ENCODE measurements at places on chromosomes 1 and 21. TPM values are rescaled to one million over a fixed set of nuclear protein-coding genes. Genes with fewer than 3 reads are reported as not detected.

L1TD1 gene
- total RNA-seq, result 12.5 TPM

DNA sequence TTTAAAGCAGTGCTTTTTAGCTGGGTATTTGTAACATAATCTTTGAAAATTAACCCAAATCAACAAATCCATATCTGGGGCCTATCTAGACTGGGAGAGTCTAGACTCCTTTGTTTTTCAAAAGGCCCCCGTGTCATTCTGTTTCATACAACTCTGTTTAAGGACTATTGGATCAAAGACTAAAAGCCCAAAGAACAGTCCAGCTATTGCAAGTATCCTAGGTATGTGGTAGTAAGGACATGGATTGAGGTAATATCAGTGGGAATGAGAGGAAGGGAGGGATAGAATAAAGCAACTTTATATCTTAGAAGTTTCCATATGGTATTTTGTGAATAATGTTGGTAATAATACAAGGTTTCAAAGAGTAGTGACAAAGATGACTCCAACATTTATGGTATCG lies 18.2 kb downstream of the KIF1B start:
- DNase-seq, result no peak

DNA sequence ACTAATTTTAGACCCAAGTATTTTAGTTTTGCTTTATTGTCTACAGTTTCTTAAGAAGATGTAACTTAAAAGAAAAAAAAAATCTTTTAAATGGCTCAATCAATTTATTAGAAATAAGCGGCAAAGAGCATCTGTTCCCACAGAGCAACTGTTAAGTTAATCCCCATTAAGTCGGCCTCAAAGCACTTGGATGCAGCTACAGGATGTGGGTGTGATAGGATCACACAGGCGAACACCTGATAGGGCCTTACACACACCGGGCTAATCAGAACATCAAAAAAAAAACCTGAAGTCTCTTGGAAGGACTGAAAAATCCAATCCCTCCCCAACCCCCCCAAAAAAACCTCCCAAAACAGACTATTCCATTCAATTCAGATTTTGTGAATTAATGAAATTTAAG lies 23.0 kb downstream of the APP start:
- peak; percentile 63 for DNase-seq

- DNase-seq, result no peak
Observed at GRCh38 chr1:175073061-175073460, 5.4 kb downstream of the TNN start.
